ENCODE measurements at places on chromosomes 1 and 21.
A peak's percentile ranks its signal among the peaks of the same experiment; 100 is the strongest.

- no peak for DNase-seq
Observed at GRCh38 chr1:88649932-88650331, 34.1 kb upstream of the PKN2 start.

DNA sequence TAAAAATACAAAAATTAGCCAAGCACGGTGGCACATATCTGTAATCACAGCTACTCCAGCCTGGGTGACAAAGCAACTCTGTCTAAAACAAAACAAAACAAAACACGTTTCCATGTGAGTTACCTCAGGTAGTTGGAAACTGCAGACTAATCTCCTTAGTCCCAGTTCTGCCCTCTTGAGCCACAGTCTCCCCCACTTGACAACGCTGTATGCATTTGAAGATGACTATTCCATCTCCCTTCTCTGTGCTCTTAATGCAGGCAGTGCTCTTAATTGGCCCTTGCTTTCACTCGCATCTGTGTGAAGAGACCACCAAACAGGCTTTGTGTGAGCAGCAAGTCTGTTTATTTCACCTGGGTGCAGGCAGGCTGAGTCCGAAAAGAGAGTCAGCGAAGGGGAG is 19.6 kb upstream of the DHCR24 start:
- DNase-seq: no peak

DNA sequence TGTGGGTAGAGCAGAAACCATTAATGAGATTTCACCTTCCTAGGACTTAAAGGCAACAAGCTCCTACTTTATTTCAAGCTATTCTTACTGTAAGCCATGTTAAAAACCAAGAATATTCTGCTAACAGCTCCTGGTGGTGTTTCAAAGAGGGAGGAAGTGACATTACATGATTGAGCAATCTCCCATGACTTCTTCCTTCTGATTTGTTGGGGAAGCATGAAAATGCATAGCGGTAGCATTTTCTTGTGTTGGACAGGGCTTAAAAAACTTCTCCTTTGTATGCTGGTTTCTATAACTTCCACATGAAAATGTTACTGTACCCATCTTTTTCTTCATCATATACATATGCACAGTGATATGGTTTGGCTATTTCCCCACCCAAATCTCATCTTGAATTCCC is 297.0 kb upstream of the SNX7 start:
- DNase-seq: no peak

GRCh38 chr1:117029685-117030084 is 28.1 kb downstream of the CD101 start:
- DNase-seq: no peak

- no peak for DNase-seq
Observed at GRCh38 chr1:45854724-45855123, 51.3 kb downstream of the MAST2 start.

GRCh38 chr21:46194374-46195334 is 10.4 kb upstream of the SPATC1L start:
- DNase-seq: no peak

DNA sequence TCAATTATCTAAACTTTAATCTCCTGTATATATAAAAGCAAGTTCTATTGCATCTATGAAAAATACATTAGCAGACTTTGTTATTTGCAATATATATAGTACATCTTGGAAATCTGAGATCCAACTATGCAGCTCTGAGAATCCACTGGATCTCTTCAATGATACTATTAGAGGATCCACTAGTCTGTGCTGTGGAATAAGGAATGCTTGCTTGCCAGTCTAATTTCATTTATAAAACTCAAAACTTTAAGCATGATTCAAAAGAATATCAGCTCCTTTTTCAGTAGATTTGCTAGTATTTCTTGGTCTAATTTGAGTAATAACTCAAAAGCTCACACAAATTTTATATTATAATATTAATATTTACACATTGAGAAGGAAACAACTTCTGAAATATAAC is 115.1 kb downstream of the SPATA6 start:
- no peak for DNase-seq

GRCh38 chr1:94115254-94115899 is 5.6 kb downstream of the ABCA4 start:
- no peak for DNase-seq

- DNase-seq: no peak
Observed at GRCh38 chr1:30184393-30185141, 538.8 kb downstream of the MATN1 start.

- DNase-seq: no peak
Observed at GRCh38 chr1:41361495-41362356, 492 bp downstream of the FOXO6 start.

GRCh38 chr1:207049974-207050391 is 1.0 kb downstream of the YOD1 start:
- DNase-seq: peak; percentile 37

GRCh38 chr21:43812139-43812821 is 22.9 kb downstream of the RRP1 start:
- DNase-seq: no peak

GRCh38 chr1:199312626-199313025 is 673.8 kb downstream of the PTPRC start:
- no peak for DNase-seq

DNA sequence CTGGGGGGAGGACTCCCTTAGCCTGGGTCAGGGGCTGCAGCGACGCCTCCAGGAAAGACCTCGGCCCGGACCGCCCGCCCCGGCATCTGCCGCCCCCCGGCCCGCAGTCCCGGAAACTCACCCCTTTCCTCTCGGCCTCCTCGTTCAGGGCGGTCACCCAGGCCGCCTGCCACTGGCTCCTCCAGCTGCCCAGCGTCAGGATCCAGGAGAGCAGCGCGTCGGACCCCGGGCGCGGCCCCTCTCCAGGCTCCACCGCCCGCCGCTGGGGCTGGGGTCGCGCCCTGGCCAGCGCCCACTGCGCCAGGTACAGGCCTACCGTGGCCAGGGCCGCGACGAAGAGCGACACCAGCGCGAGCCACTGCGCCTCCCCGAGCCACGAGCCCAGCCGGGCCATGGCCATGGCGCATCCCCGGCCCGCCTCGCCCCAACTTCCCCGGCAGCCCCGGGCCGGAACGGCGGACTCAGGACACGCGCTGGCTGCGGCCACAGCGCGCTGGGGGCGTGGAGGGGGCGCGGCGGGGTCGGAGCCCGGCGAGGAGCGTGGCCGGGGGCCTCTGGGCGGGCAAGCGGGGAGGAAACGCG is 478 bp downstream of the C2CD2 start:
- no peak for DNase-seq
